ENCODE measurements at places on chromosomes 1 and 21.
A peak's percentile ranks its signal among the peaks of the same experiment; 100 is the strongest.

- peak; percentile 93 for DNase-seq
Measured at GRCh38 chr1:202998836-202999750, 8.1 kb upstream of the TMEM183A start.

DNA sequence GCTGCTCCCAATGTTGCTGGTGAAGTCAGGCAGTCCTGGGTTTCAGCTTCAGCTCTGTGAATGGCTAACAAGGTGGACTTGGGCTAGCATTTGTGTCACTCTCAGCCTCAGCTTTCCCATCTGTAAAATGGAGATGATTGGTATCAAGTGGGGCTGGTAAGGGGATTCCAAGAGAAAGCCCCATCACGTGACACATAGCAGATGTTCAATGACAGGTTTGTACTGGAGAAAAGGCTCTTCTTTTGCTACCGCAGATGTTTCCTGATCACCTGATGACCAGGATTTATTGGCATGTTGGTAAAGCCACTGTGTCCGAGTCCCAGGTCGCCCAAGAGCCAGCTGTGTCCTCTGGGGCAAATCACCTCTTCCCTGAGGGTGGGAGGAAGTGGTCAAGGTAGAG is 335.0 kb downstream of the MATN1 start:
- no peak for DNase-seq

GRCh38 chr21:41501919-41502318 is 6.0 kb downstream of the TMPRSS2 start:
- DNase-seq = no peak

- DNase-seq = peak; percentile 10
Measured at GRCh38 chr1:172900376-172900997, 150.3 kb downstream of the TNFSF18 start.

DNA sequence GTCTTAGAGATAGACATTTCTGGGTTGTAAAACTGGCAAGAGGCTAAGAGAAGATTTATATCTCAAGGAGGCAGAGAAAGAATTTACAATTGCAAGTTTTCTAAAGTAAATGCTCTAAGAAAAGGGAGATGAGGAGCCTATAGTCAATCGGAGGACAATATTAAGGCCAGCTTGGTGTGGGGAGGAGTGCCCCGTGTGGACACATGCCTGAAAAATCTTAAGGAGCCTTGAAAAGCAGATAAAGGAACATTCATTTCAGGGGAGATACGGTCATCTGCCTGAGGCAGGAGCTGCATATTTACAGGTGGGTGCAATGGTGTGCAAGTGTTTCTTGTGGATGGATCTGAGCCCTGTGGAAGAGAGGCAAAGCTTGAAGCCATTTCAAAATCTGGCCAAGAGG is 25.6 kb downstream of the FCRL2 start:
- DNase-seq = no peak

DNA sequence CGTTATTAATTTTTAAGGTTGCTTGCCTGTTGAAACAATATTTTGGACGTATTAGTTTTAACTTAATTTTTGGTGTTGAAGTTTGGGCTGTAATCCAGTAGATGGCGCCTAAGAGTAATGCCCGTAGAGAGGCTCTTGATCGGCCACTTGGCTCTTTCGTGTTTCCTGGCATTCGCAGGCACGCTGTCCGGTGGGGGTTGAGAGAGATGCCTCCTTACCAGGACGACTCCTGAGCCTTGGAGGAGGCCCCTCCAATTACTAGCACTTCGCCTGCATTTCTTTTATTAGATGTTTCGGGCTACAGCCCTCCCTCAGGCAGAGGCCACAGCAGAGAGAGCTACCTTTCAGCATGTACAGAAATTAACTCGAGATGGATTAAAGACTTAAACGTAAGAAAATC is 12.0 kb downstream of the OR2M4 start:
- DNase-seq = peak; percentile 84

GRCh38 chr1:16142383-16142995 is 13.4 kb downstream of the EPHA2 start:
- no peak for DNase-seq

GRCh38 chr21:15031790-15032357 is 32.9 kb downstream of the NRIP1 start:
- DNase-seq = no peak

DNA sequence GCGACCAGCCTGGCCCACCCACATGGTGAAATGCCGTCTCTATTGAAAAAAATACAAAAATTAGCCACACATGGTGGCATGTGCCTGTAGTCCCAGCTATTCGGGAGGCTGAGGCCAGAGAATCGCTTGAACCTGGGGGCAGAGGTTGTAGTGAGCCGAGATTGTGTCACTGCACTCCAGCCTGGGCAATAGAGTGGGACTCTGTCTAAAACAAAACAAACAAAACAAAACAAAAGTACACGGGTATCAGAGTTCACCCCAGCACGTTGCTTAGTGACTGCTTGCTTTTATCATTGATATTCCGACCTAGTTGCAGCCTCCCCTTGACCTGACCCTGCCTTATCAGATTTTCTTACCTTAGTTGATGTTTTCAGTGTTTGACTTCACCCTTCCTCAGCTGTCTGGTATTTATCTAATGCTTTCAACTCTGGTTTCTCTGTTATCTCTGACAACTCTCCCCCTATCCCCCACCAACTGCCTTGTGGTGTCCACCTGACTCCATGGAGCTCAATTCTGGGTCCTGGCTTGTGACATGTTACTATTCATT is 5.1 kb downstream of the TLCD4 start:
- peak; percentile 45 for DNase-seq

DNA sequence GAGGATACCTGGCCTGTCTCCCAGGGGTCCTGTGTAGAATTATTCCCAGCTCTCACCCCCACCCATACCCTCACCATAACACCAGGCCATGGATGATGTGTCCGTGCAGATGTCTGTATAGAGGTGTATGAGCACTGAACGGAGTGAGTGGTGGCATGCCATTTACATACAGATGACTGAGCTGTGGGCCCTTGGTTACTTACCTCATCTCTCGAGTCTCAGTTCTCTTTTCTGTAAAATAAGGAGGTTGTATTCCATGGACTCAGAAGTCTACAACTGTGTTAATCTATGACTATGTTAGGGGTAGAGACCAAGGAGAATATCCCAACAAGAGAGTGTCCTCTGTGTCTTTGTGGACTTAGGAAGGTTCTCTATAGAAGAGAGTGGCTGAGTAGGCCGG is 65.6 kb upstream of the CD1D start:
- DNase-seq = no peak

GRCh38 chr21:36156815-36157670 is at the start of gene DOP1B:
Gene DOP1B (plus strand): TSS chr21:36156824. CDS start chr21:36164734, 7,910 bp downstream.
- DNase-seq = peak; percentile 53

DNA sequence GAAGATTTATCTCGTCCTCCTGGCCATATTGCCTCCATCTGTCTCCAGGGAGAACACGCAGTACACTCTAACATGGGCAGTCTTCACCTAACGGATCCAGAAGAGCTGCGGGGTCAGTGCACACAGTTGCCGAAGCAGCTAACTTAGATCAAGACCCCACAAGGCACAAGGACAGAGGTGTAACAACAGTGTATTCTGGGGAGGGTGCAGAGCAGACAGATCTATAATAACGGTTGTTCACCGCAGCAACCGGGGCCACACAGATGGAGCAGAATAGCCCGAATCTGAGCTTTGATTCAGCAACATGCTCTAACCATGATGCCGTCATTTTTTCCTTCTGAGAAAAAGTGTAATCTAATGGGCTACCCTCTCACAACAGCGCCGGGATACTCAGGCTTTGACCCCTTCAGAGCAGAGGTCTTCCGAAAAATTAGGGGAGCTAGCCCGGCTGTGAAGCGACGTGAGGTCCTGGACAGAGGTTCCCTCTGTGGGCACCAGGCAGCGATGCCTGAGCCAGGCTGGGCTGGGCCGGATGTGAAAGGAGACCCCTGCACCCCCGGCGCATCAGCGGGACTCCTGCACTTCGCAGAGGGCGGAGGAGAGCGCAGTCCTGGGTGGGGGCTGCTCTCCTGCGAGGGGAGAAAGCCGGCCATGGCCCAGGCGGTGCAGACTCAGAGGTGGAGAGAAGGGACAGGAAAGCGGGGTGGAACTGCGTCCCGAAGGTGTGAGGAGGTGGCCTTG is 57.5 kb downstream of the BCL9 start:
- peak; percentile 28 for DNase-seq

DNA sequence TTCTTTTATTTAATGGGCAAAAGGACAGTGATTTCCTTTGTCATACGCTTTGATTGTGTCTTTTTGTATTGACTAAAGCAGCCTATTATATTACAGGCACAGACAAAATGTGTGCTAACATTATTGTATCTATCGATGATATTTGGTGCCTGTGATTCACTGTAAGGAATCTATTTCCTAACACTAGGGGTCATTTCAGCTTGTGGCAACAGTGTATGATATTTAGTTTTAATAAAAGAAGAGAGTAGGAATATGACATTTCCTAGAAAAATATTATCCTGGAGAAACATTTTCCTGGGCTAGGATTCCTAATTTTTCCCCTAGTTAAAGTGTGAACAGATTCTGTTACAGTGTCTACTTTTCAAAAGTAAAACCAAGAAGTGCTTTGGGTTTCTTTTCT is 42.8 kb downstream of the TYW3 start:
- no peak for DNase-seq

GRCh38 chr1:30024411-30025195 is 698.8 kb downstream of the MATN1 start:
- DNase-seq = peak; percentile 7

All from hematopoietic multipotent progenitor cell treated with erythropoietin and hydrocortisone succinate and interleukin-3 and kit ligand, for 6 days (in vitro differentiated cells).